IPS DF 6.9 (cell line): ENCODE measurements at places on chromosomes 5 and 9.
A peak's percentile ranks its signal among the peaks of the same experiment; 100 is the strongest.

- no peak for DNase-seq
Observed at GRCh38 chr5:169153405-169153804, 147.5 kb downstream of the SLIT3 start.

- DNase-seq = no peak
Observed at GRCh38 chr9:112866662-112867274, 23.9 kb downstream of the SLC46A2 start.

DNA sequence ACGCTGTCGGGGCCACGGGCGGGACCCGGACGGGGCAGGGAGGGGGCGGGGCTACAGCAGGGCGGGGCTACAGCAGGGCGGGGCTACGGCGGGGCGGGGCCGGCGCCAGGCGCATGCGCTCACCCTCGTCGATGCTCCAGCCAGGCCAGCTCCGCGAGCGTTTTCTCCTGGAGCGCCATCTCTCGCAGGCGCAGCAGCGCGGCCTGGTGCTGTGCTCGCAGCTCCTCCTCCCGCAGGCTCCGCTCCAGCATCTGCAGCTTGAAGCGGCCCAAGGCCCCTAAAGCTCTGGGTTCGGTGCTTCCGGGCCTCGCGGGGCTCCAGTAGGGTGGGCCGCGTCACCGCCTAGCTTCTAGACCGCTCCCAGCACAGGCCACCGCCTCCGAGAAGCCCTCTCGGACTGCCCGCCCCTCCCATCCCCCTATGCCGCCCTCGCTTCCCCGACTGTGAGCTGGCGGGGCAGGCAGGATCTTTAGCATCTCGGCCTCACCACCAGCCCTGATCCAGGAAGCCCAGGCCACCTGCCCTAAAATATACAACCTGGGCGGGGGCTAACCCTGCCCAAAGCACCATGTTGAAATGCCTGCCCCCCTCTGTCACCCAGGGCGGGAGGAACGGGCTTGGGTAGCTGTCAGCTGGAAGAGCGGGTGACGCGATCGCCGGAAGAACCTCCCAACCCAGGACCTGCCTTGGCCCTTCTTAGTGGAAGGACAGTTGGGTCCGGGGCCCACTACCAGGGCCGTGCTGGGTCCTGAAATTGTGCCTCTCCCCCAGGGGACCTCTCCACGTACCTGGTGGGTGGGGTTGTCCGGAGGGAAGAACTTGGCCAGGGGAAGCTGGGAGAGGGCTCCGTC lies 21.9 kb upstream of the QSOX2 start:
- peak; percentile 58 for DNase-seq

GRCh38 chr9:115114546-115114945 lies 3.4 kb downstream of the TNC start:
- no peak for DNase-seq

DNA sequence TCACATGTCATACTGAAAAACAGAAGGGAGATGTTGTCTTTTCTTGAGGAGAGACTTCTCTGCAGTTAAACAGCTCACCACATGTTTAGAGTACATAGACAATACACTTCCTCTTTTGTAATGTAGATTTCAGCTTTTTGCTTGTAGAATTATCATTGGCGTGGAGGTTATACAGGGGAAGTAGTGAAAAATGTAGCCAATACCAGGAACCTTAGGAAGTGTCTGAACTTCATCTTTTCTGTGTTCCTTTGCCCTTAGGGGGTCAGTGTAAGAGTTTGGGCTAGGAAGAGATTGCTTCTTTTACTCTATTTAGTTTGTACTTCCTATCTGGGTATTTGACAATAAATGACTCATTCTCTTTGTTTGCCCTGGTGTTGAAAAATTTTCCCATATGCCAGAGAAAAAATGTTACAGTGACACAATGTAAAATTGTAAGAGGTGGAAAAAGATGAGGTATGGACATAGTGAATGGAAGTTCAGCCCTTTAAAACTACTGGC lies 21.0 kb upstream of the CDKN2B start:
- no peak for DNase-seq

GRCh38 chr5:75362474-75362975 lies 25.5 kb downstream of the HMGCR start:
- no peak for DNase-seq

DNA sequence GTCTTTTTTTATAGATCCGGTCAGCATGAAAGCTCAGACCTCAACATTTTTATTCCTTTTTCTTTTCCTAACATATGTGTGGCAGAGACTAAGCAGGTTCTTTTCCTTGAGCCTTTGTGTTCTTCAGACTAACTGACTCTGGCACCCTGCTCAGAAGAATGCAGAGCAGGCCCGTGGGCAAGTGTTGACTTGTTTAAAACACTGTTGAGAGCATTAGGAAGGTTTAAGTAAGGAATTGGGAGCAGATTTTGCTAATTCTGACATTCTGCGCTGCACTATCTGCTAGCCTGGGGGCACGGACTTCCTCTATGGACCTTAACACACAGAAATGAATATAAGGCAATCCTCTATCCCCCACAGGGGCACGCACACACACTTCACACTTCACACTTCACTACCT lies 182.5 kb upstream of the PIK3R1 start:
- no peak for DNase-seq

DNA sequence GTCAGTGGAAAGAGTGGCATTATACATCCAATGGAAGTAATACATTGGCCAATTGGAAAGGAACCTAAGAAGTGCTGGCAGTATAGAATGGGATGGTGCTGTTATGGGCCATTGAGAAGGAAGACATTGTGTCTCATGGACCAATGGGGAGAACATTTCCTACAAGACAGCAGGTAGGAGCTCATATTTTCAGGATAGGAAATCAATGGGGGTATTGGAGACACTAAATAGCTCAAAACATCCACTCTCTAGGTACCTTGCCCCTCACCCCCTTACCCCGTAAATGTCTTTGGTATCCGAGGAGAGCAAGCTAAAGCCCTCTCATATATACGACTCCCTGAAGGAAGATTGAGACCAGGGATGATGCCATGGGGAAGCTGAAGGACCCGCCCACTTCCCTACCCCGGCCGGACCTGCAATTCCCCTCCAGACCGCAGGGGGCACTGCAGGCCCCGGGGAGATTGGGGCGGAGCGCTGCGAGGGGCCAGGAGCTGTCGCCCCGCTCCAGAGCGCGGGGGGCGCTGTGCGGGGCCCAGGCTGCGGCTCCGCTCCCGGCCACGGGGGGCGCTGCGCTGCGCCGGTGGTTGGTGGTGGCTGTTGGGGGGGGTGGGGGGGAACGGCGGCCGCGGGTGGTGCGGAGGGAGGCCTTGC lies at the start of gene KDM3B:
Gene KDM3B (plus strand): TSS at position 615 of the 651 bp plus-strand sequence. CDS start 111 bp downstream, outside the sequence.
- no peak for DNase-seq

- DNase-seq = no peak
Observed at GRCh38 chr9:35163413-35163812, 1.6 kb downstream of the UNC13B start.

DNA sequence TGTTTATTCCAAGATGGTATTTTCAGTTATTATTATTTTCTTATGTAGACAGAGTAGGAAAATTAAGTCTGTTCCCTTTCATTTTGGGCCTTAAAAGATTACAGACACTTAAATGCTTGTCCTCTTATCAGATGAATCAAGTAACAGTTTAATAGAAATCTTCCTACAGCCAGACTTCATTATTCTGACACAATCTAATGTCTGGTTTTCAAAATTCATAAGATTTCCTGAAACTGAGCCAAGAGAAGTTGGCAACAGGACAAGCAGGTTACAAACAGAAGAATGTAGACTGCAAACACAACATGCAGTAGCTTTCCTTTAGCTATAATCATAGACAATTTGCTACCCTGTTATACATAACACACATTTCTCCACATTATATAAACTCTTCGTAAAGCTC lies 130.5 kb downstream of the FBXL17 start:
- DNase-seq = no peak

- DNase-seq = no peak
Observed at GRCh38 chr9:78676623-78677022, 379.7 kb downstream of the PSAT1 start.

DNA sequence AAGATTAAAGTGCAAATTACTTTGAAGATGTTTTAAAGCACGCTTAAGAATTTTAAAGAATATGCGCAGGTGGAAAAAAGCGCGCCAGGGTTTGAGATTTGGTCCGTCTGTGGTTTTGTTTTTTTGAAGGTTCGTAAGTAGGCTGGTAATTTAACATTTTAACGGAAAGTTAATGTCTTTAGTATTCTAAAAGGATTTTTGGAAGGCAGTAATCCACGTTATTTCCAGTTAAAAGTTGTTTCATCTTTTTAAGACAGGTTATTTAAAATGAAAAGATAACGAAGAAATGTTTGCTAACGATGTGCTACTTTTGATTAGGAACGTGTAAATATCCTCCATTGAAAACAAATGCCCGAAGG lies 1.9 kb downstream of the DMRT1 start:
- DNase-seq = no peak

GRCh38 chr9:14215614-14216013 lies 98.3 kb downstream of the NFIB start:
- no peak for DNase-seq

GRCh38 chr5:35081134-35081533 lies 33.4 kb upstream of the AGXT2 start:
- DNase-seq = no peak

GRCh38 chr9:79357616-79358015 lies 214.1 kb upstream of the TLE4 start:
- DNase-seq = no peak

DNA sequence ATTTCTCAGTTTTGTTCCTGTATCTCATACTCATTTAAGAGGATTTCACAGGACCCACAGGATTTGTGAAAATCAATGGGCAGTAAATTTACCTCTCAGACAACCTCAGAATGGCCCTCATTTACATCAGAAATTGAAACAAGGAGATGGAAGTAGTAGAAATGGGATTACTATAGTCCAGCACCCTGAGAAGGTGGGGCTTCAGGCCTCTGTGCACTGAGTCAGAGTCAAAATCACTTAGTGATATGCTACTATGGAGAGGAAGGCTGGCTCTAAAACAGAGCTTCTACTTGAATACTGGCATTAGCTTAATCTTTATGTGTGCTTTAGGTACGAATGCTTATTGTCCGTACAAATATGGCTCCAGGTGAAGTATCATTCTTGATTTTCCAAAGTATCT lies 159.3 kb downstream of the CEP120 start:
- no peak for DNase-seq

GRCh38 chr5:69288069-69288468 lies 44.5 kb downstream of the CCDC125 start:
- DNase-seq = no peak

DNA sequence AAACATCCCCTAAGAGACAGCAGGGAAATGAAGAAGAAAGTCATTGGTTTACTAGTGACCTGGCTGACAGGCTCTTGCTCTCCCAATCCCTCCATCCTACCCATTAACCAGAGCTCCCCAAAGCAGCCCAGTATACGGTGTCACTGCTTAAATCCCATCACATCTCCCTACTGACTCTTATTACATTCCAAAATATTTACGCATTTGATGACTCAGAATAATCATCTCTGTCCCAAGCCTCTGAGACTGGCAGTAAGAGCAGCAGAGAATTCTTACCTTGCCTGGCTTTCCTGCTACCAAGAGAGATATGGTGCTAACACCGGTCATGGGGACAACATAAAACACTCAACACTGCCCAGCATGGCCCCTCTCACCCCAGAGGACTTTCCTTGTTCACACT lies 20.2 kb upstream of the WHRN start:
- no peak for DNase-seq

DNA sequence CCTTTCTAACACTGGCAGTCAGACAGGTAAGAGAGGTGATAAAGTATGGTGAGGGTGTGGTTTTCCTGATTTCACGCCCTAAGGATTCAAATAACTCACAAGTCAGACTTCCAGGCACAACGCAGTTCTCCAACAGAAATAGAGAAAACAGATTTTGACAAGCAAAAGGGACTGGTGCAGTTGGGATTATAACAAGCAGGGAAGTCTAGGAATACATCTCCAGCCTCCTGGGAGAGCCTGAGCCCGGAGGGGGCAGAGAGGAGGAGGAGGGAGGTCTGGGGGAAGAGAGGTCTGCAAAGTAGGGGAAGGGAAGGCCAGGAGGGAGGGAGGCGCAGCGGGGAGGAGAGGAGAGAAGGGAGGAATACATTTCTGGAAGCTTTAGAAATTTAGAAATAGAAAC lies 1.6 kb downstream of the CMBL start:
- no peak for DNase-seq

- no peak for DNase-seq
Observed at GRCh38 chr5:174505621-174506020, 218.8 kb upstream of the MSX2 start.

- no peak for DNase-seq
Observed at GRCh38 chr5:124660229-124661093, 86.0 kb downstream of the ZNF608 start.

DNA sequence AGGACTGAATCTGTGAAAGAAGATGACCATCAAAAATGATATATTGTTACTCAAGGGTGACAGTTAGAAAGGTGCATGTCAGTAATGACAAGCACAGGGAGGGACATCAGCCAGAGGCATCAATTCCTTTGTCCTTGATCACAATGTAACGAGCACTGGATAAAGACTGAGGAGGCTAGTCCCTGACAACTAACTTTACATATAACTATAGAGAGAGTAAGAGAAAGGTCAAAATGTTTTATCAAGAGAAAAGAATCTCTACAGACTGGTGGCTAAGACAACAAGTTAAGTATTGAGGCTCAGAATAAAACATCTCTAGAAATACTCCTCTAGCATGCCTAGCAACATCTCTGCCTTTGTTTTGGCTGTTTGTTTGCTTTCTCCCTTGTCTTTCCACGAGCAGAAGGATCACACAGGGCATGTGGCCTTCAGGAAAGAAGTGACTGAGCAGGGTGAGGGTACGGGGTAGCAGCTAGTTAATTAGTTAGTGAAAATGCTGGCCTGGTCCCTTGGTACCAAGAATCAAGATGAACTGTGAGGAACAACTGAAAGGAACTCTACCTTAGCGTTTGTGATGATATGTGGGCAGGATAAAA lies 724.1 kb upstream of the MEF2C start:
- no peak for DNase-seq

DNA sequence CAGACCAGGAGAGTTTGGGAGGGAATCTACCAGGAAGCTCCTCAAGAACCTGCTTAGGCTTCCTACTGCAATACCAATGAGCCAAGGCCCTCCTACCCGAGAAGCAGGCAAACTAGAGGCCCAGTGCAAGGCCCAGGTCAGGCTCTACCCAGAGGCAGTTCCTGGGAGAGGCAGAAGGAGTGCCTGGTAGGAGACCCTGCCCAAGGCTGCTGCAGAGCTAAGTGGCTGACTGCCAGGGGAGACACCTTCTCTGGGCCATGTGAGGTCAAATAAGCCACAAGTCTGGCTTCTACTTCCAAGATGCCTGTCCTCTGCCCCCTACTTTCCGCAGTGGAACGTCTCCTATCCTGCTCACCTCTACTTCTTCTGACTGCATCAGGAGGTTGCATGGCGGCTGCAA lies 17.8 kb downstream of the ACSL6 start:
- no peak for DNase-seq
